AG08396 (cell line): ENCODE measurements at places on chromosomes 1 and 21.

DNA sequence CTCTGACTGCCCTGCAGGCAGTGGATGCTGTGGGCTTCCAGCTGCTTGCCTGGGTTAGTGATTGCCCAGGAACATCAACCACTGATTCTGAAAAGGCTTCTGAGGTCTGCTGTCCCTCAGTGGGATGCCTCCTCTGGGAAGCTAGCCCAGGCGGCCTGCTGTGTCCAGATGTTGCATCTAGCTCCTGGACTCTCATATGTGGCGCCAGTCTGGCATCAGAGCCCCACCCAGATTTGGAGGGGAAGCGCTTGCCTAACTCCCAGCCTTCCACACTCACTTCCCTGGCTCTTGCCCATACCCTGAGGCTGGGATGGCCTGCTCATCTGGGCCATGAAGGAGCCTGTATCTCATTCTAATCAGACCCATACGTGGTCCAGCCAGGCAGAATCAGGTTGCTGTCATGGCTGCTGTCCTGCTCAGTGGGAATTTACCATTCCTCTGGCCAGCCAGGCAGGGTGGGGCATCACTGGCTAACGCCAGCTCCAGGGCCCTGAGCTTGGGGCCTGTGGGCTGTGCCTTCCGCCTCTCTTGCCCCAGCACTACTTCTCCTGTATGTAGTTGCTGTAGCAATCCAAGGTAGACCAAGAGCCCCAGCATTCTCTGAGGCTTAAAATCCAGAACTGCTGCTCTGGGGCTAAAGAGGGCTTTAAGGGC is 4.1 kb downstream of the CSF1 start:
- peak; percentile 28 for DNase-seq

- DNase-seq, result no peak
Observed at GRCh38 chr1:3352299-3352951, 102.0 kb upstream of the ARHGEF16 start.

DNA sequence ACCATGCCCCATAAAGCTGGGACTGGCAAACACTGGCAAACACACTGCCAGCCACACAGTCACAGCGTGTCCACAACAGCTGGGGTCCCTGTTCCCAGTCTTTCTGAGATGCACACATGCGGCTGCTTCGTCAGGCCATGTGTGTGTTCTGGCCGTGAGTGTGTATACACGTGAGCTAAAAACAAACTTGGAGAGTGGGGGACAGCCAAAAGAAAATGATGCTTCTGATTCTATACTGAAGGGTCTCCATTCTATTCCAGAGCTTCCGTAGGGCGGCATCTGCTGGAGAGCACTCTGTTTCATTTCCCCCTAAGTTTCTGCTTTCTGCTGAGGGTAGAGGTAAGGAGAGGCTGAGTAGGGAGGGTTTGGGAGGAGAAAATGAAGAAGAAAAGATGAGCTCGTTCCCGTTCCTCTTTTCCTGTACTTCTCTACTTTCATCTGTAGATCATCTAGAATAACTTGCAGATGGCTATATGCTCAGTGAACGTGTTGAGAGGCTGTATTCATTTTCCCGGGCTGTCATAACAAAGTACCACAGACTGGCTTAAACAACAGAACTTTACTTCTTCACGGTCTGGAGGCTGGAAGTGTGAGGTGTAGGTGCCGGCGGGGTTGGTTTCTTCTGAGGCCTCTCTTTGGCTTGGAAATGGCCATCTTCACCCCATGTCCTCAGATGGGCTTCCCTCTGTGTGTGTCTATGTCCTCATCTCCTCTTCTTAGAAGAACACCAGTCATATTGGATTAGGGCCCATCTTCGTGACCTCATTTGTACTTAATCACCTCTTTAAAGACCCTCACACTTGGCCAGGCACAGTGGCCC is 151.6 kb downstream of the TOMM20 start:
- DNase-seq, result no peak

- no peak for DNase-seq
Observed at GRCh38 chr1:41344708-41345159, 16.5 kb upstream of the FOXO6 start.

- no peak for DNase-seq
Observed at GRCh38 chr1:86233403-86233802, 76.8 kb upstream of the COL24A1 start.

DNA sequence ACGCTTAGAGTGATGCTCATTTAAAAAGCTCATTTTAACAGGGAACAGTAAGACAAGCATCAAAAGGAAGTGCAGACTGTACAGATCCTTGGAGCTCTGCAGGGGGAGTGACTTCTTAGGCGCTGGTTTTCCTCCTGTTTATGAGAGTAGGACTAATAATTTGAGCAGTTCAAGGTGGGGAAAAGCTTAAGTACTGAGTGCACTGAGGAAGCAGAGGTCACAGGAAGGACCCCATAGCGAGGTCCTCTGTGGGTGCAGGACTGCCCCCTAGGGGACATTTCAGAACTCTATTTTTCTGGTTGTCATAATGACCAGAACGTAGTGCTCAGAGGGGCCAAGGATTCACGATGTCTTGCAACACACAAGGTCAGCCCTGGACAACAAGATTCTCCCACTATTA is 112.1 kb downstream of the HLCS start:
- DNase-seq, result peak; percentile 39

DNA sequence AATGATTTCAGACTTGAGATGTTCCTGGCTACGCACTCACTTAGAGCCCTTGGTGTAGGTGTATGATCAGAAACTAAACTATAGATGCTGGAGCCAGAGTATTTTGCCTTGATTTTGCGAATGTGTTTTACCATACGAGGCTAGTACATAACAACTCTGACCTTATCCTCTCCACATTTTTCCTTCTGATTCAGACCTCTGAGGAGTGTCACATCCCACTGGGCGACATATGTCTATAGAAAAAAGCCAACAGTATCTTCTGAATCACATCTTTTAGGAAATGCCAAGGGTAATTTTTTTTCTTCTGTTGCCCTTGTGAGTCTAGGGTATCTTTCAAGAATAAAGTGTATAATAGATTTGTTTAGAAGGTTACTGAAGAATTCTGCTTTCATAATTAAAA is 49.6 kb downstream of the AK4 start:
- no peak for DNase-seq

GRCh38 chr1:20376880-20377494 is 86.3 kb downstream of the VWA5B1 start:
- peak; percentile 74 for DNase-seq

GRCh38 chr1:157291083-157291482 is 152.9 kb upstream of the ETV3 start:
- DNase-seq, result no peak

GRCh38 chr1:221810406-221810805 is 68.5 kb upstream of the DUSP10 start:
- DNase-seq, result peak; percentile 24

- DNase-seq, result no peak
Observed at GRCh38 chr1:197806718-197807117, 31.4 kb upstream of the DENND1B start.

DNA sequence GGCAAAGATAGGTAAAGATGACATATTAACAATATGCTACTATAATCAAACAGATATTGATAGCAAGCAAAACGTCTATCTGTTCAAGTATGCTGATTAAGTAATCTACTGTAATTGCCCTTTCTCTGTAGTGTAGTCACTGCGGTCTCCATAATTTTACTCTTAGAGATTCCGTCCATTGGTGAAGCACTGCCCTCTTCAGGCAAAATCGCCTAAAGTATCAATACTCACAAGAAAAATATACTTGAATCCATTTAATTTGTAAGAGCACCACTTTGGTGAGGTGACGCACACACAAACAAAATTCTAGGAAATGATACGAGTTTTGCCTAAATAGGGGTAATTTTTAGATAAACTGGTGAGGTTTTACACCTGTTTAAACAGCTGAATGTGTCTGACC is 434.6 kb upstream of the CHRM3 start:
- no peak for DNase-seq

GRCh38 chr1:207918011-207918410 is 7.1 kb upstream of the CD34 start:
- no peak for DNase-seq

DNA sequence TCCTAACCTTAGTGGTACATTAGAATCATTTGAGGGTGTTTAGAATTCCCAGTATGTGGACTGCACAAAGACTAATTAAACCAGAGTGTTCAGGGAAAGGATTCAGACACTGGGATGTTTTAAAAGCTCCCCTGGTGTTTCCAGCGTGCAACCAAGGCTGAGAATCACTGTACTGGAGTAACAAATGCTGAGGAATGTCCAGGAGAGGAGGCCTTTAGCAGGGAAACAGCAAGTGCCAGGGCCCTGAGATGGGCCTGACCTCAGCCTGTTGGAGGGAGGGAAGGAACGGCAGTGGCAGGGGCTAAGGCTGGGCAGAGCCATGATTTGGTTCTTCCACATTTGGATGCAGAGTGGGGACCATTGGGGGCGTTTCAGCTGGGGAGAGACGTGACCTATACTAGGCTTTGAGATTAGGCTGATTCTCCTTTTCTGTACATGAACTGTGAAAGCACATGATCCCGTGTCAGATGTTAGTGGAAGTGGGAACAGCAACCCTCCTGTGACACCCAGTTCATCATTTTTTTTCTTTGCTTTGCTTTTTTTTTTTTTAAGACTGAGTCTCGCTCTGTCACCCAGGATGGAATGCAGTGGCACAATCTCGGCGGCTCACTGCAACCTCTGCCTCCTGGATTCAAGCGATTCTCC is 49.3 kb downstream of the KANK4 start:
- DNase-seq, result no peak

GRCh38 chr1:113140176-113140575 is 67.2 kb downstream of the LRIG2 start:
- DNase-seq, result no peak

DNA sequence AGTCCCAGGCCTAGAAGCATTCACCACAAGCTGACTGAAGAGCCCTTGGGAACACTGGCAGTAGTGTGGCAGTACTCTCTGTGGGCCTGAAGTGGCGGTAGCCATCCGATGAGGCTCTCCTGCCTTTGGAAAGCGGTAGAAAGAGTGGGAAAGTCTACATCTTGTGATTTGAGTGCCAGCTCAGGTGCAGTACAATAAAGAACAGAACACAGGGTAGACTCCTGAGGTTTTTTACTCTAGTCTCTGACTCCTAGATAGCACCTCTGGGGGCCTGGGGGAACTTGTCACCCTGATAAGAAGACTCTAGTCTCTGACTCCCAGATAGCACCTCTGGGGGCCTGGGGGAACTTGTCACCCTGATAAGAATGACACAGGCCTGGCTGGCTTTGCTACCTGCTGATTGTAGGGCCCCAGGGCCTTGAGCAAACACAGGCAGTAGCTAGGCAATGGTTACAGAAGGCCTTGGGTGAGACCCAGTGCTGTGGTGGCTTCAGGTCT is 18.0 kb upstream of the IL20 start:
- no peak for DNase-seq

GRCh38 chr1:173014160-173014559 is 36.6 kb downstream of the TNFSF18 start:
- DNase-seq, result no peak

DNA sequence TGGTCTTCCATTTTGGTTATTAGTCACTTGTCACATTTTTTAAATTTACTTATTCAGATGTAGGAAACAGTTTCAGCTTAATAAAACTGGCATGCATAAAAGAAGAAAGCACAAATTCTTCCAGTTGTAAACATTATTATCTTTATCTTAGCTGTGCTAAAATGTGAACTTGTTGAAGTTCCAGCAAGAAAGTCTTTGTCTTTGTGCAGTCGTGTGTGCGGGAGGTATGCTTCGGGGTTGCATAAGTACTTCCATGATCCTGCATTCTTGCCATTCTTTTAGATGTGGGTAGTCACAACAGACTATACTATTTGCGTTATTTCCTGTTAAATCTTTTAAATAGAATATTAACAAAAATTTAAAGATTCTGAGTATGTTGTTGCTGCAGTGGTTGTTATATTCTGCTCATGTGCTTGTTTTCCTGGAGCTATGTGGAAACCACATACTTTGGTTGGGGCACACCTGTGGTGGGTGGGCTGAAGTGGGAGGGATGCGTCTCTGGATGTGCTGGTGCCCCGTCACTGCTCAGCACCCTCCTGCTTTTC is 49.9 kb downstream of the CBS start:
- DNase-seq, result peak; percentile 71

GRCh38 chr1:162230096-162230495 is 146.6 kb downstream of the SPATA46 start:
- DNase-seq, result no peak

DNA sequence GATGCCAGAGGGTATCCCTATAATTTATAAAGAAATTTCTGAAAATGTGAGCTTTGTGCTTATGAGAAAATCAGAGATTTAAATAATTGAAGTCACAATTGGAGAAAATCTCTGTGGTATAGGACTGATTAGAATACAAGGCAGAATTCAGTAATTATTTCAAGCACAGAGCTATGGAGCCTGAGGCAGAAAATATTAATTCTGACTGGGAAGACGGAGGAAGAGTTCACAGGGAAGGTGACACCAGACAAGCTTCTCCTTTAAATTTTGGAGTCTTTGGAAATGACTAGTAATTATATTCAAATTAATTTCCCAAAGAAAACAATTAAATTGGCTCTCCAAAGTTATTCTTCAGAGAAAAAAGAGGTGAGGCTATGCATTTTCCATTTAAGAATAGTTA is 121.5 kb downstream of the CHRM3 start:
- DNase-seq, result no peak

DNA sequence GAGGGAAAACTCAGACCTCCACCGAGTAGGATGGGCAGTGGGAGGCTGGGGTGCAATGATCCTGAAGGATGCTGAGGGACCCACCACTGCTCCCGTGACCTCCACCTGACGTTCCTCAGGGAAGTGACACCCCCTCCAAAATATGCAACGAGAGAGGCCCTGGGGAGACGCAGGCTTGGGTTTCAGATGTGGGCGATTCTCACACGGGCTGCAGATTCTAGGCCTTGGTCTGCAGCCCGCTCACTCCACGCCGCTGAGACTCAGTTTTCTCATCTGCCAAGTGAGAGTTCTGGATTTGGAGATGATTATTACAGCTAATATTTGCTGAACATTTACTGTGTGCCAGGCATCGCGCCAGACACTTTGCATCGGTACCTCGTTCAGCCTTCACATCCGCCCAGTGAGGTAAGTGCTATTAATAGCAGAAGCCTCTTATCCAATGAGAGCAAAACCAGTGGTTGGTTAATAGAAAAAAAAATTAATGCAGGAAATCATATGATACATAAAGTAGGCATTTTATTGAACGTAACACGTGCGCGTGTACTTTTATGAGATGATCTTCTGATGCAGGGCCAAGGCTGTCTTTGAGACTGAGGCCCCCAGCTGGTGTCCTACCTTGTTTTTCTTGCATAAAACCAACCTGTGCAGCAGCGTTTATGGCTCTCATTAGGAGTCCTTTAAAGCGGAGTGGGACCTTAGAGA is 102.0 kb upstream of the RUNX3 start:
- no peak for DNase-seq

- no peak for DNase-seq
Observed at GRCh38 chr1:167196166-167196565, 24.5 kb upstream of the POU2F1 start.

GRCh38 chr1:65897485-65897884 is 104.8 kb downstream of the PDE4B start:
- DNase-seq, result no peak

DNA sequence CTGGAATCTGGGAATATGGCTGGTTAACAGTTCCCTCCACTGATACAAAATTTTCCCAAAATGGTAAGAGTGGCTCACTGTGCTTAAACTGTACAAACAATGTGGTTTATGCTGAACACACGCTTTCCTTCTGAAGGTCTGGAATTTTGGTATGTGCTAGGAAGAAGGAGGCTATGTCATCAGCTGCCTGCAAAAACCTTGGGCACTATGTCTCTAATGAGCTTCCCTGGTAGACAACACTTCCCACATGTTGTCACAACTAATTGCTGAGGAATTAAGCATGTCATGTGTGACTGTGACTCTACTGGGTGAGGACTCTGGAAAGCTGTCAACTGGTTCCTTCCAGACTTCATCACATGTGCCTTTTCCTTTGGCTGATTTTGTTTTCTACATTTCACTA is 29.2 kb downstream of the IPP start:
- peak; percentile 34 for DNase-seq
